ENCODE measurements at places on chromosomes 6 and 20.

DNA sequence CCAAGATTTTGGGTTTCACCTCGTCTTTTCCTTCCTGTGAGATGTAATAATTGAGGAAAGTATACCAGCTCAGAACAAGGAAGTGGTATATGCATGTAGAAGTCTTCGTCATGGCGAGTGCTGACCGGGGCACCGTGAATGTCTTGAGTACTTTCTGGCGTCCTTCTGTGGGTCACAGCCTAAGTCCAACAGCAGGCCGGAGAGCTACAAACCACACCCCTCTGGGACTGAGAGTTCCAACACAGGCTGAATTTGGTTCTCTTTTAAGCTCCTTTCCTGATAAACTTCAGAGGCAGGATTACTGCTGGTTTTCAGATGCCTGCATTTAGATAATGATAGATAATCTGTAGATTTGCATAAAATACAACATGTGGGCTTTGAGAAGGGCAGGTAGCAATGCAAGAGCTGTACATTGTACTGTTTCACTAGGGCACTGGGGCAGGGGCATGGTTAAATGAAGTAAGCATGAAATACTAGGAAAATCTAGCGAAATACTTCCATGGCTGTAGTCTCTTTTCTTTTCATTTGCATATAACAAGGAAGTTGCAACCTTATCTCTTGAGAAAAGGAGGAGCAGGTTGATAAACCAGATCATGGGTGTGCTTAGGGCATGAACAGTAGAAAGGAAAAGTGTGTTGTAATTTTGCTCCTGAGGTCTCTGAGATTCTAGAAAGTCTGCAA lies at the start of gene ADTRP:
Gene ADTRP, minus strand, starts transcription at position 156 of the 681 bp plus-strand sequence. Its CDS starts 44 bp downstream, at position 112.
- no peak for DNase-seq

GRCh38 chr6:132526461-132526860 lies 11.6 kb upstream of the TAAR9 start:
- DNase-seq: no peak

- DNase-seq: no peak
These were observed 19.5 kb downstream of the FHL5 start for GRCh38 chr6:96582436-96582835.

- DNase-seq: no peak
These were observed 574.1 kb downstream of the HAO1 start for GRCh38 chr20:7366189-7366588.

DNA sequence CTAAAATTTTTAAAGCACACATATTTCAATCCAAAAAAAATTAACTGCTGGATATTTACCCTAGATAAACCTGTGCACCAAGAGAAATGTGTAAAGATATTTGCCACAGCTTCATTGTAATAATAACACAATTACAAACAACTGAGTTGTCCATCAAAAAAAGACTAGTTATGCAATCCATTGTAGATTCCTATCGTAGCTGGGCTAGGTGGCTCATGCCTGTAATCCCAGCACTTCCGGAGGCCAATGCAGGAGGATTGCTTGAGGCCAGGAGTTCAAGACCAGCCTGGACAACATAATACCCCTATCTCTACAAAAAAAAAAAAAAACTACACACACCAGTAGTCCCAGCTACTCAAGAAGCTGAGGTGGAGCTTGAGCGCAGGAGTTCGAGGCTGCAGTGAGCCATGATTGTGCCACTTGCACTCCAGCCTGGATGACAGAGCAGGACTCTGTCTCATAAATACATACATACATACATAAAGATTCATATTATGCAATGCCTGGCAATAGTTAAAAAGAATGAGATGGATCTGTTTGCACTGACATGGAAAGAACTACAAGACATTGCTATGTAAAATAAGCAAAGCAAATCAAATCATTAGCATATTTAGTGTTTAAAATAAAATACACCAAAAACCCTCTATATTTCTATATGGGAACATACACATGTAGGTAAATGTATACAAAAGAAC lies 56.5 kb upstream of the CCDC28A start:
- no peak for DNase-seq

DNA sequence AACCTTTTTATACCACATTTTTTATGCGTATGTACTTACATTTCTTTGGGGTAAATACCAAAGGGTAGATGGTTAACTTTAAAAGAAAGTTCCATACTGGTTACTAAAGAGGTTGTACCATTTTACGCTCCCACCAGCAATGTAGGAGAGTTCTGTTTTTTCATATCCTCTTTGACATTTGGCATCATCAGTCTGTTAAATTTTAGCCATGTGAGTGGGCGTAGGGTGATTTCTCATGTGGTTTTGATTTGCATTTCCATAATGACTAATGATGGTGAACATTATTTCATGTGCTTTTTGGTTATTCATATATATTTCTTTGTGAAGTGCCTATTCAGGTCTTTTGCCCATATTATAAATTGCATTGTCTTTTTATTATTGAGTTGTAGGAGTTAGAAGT lies 194.2 kb downstream of the PRL start:
- no peak for DNase-seq

GRCh38 chr6:106155219-106155830 lies 69.2 kb downstream of the PRDM1 start:
- DNase-seq: no peak

- no peak for DNase-seq
These were observed 500.8 kb downstream of the ADGRB3 start for GRCh38 chr6:69135927-69136326.

GRCh38 chr6:48766349-48766748 lies 655.4 kb upstream of the PTCHD4 start:
- no peak for DNase-seq

GRCh38 chr6:38039502-38039901 lies 220.0 kb downstream of the ZFAND3 start:
- no peak for DNase-seq

GRCh38 chr6:33620158-33620855 lies 815 bp upstream of the ITPR3 start:
- DNase-seq: no peak

- no peak for DNase-seq
These were observed 30.0 kb downstream of the RSPO3 start for GRCh38 chr6:127148511-127148910.

DNA sequence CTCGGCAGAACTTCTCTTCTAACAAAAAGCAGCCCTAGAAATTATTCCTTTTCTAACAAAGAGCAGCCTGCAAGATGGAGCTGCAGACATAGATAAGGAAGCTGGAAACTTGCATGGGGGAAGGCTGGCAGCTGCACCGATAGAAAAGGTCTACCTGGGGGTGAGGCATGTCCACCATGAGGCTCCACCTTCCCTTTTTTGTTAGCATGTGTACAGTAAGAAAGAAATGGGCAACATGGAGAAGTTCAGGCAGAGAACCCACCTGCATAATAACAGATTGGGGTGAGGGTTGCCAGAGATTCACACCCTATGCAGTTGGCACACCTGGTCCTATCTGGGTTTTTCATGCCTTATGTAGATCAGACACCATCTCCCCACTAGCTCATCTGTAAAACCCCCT lies 25.4 kb downstream of the ZNF311 start:
- no peak for DNase-seq
